Activated naive CD4-positive, alpha-beta T cell (primary cell): ENCODE measurements at places on chromosomes 16 and 17.

- DNase-seq, result no peak
Measured at GRCh38 chr17:62616993-62617893, 10.2 kb upstream of the MRC2 start.

DNA sequence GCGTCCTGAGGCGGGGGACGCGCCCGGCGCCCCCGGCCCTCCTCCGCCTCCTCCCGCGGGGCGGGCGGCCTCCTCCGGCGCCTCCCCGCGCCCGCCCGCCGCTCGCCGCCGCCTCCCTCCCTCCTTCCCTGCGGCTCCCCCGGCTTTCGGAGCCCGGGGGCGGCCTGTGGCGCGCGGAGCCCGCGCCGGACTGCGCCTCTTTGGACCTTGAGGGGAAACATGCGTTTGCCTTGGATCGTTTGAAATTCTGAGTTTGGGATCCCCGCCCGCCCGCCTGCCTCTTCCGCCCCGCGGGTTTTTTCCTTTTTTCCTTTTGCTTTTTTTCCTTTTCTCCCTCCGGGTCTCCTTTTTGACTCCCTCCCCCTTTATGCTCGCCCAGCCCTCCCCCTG lies 390 bp downstream of the ZNRF1 start:
- peak; percentile 43 for DNase-seq

DNA sequence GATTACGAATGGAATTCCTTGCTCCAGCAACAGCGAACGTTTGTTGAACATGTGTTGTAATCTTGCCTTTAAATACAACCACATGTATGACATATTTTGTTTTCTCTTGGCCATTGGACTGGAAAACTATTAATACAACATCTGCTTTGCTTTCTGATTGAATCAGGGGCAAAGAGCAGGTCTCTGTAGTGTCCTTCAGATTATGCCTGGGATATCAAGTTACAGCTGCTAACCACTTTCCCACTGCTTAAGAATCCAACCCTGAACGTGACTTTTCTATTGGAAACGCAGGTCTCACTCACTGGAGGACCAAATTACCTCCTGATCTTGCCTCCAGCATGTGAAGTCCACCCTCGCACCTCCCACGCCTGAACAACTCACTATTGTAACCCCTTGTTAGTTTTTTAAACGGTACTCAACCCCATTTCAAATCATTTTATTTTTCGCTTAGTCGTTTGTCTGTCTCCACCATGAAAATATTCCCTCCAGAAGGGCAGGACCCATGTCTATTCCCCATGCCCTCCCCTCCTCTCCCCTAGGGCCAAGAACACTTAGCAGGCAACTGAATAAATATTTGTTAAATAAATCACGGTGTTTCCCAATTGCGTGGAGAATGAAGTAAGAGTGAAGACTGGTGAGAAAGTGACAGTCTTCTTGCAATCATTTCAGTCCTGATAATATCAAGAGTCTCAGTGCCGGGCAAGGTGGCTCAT lies 57.4 kb upstream of the MRTFB start:
- no peak for DNase-seq

GRCh38 chr16:19130852-19131824 lies 17.4 kb downstream of the ITPRIPL2 start:
- DNase-seq, result no peak

GRCh38 chr17:21039839-21040575 lies 2.8 kb downstream of the USP22 start:
- no peak for DNase-seq

- DNase-seq, result no peak
Measured at GRCh38 chr17:27457360-27457715, 1.1 kb downstream of the KSR1 start.

DNA sequence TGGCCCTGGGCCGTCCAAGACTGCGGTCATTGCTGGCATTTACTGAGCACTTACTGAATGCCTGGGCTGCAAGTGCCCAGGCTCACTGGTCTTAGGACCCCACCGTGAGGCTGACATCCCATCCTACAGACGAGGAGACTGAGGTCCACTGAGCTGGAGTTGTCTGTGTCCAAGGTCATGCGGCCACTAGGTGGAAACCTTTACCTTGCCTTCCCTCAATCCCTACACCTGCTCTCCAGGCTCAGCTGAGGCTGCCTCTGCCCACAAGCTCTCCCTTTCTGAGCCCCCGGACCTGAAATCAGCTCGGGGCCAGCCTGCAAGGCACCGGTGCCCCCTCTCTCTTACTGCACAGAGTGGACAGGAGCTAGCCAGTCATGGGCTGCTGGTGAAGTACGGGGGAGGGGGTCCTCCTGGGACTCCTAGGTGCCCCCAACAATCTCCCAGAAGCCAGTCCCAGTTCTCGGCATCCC lies 1.5 kb downstream of the CASKIN1 start:
- no peak for DNase-seq

GRCh38 chr17:15507001-15507400 lies 39.6 kb upstream of the CDRT4 start:
- DNase-seq, result no peak

DNA sequence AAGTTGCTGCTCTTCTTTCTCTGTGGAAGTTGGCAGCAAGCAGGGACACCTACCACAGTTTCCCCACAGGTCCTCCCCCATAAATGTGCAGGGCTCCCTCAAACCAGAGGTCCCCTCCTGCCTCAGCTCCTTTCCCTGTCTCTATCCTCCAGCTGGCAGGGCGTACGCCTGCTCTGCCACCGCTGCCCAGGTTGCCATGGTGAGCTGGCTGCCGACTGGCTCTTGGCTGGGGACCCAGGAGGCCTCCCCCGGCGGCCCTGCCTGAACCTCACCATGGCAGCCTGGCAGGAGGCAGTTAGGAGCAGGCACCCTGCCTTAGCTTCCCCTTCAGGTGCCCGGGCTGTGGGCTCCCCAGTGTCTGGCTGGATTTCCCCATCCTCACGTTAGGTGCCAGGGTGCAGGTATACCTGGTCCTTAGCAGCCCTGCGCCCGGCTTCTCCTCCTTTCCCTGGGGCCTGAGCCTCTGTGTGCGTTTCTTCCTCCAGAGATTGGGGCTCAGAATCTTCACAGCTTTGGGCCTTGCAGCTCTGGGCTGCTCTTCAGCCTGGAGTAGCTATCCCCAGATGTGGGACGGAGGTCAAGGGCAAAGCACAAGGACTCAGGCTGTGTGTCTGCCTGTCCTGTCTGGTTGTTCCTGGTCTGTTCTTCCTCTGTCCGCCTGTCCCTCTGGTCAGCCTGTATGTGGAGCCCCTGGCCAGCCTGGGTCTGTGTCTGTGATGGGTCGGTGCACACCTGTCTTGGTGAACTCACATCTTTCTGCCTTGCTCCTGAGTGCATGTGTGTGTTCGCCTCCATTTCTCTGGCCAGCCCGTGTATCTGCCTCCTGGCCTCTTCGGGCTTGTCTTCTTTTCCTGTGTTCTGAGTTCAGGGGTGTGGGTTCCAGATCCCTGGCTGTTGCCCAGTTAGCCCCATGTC lies 15.7 kb downstream of the GJD3 start:
- no peak for DNase-seq

DNA sequence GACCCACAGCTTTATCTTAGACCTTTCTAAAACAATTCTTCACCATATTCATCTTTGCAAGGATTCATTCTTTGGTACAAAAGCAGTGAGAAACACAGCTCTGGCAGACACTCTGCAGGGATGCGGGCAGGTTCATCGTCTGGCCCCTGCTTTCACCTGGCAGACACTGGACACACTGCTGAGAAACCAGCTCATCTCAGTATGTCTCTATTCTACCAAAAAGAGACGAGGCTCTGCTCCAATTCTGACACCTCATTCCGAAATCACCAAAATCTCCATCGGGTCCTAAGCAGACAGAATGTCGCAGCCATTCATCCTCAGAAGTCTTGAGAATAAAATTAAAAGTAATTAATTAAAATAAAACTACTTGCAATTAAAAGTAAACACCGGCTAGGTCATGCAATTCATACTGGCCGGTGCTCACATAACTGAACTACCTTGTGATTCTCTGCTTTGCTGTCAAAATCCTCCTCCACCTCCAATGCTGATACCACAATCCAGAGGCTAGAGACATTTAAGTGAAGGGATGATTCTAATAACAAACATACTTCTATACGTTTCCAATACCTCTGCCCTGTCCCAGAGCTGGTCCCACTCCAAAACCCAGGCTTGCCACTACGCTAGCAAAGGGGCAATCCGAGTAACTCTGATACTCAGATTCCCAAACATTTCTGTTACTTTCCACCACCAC lies 1.3 kb downstream of the RNF157 start:
- DNase-seq, result no peak

GRCh38 chr16:64615630-64616280 lies 506.1 kb downstream of the CDH11 start:
- no peak for DNase-seq

DNA sequence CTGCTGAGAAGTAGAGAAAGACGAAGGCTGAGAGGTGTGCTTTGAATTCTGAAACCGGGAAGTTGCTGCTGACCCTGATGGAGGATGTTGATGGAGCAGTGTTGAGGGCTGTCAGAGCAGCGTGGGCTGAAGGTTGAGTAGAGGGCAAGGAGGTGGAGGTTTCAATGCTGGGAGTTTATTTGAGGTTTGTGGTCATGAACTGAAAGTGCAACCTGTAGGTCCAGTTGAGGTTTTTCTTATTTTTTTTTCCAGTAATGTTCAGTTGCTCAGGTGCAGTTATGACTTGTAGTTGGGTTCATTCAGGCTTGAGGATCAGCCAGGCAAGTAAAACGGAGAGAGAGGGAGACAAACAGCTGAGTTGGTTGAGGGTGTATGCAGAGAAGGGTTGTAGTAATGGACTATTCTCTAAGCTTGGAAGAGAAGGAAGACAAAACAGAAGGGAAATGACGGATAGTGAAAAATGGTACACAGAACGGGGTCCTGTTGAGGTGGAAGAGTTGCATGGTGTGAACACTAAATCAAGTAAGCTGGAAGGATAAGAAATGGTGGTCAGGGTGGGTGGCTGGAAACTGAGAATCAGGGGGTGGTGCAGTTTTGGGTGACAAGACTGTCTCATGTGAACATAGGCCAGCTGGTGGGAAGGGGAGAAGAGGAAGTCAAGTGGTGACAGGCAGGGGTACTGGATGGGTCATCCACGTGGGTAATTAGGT lies 8.7 kb upstream of the UBE2G1 start:
- DNase-seq, result no peak

DNA sequence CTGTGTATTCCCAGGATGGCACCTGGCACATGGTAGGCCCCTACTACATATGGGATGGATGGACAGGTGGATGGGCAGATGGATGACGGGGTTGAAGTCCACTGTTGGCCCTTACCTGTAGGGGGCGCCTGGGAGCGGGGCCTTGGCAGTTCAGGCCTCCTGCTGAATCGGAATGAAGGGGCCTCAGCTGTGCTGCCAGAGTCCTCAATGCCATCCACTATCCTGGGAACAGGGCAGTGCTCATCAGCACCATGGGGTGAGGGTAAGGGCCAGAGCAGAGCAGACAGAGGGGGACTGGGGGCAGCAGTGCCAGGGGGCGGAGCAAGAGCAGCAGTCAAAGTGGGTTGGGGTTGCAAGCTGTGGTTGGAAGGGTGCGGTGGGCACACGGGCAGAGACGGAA lies 8.3 kb upstream of the RAB5C start:
- DNase-seq, result no peak

DNA sequence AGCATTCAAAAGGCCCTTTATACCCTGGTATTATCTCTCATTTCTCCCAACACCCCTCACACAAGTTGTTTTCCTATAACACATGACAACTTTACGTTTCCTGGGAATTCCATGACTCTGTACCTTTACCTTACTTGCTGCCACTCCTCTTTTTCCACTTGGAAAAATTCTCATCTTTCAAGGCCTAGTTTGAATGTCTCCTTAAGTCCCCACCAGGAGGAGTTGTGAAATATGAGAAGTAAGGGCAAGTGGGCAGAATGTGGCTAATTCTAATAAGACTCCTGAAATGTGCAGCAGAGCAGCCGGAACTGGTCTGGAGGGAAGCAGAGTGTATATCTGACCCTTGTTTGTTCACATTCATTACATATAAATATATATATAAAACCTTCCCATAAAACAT lies 39.7 kb downstream of the BRCA1 start:
- DNase-seq, result no peak

- DNase-seq, result no peak
Measured at GRCh38 chr16:77761204-77761603, 27.2 kb upstream of the VAT1L start.

DNA sequence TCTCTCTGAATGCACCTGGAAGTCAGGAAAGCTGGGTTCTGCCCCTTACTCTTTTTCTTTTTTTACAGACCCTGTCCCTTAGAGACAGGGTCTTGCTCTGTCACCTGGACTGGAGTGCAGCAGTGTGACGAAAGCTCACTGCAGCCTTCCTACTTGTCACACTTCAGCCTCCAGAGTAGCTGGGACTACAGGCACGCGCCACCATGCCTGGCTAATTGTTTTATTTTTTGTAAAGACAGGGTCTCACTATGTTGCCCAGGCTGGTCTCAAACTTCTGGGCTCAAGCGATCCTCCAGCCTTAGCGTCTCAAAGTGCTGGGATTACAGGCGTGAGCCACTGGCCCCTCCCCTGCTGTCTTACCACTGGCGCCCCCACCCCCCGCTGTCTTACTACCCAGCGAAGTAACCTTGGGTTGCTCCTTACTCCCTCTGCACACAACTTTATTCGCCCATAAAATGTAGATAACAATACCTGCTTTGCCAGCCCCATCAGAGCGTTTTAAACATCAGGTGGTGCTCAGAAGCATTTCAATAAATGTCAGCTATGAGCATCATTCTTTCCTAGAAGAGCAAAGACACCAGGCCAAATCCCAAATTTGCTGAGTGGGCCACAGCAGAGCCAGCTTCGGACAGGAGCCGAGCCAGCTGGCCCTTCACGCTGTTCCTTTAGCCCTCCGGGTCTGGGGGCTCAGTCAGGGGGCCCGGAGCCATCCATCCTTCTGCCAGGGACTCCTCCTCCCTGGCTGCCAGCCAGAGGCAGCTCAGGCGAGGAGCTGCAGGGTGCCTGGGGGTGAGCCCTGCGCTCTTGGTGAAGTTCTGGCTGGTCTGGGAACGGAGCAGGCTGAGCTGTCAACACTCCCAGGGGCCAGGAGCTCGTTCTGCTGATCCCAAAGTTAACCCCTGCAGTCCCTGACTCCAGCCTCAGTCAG lies 24.4 kb downstream of the SRL start:
- no peak for DNase-seq

- no peak for DNase-seq
Measured at GRCh38 chr17:18944646-18945045, 7.3 kb upstream of the SLC5A10 start.

DNA sequence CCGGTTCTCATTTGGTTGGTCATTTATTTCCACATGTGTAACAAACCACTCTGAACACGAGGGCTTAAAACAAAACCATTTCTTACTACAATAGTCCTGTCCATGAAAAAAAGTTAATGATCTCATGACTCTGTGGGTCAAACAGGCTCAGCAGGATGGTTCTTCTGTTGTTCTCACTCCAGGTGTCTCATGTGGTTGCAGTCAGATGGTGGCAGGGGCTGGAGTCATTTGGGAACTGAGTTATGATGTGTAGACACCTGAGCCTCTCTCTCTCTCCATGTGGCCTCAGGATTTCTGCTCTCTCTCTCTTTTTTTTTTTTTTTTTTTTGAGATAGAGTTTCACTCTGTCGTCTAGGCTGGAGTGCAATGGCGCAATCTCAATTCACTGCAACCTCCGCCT lies 55.4 kb downstream of the RTN4RL1 start:
- DNase-seq, result no peak
